ENCODE measurements at places on chromosomes 5 and 9.

DNA sequence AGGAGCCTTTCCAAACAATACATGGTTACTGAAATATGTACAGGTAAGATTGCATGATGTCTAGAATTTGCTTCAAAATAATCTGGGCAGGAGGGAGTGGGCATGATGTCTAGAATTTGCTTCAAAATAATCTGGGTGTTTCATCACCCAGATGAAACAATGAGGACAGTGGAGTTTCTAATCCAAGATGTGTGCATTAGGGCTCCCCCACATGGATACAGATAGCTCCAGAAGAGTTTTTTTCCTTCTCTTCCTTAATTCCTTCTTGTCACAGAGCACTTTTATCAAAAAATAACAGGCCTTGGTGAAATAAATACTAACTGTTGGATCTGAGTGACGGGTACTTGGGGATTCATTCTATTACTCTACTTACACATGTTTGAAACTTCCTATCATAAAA is 14.9 kb downstream of the ATOX1 start:
- no peaks in the 10 kb centered on the region for H3K27me3 ChIP-seq
- peaks cover 39% of the 10 kb centered on the region for H3K36me3 ChIP-seq
- no peak overlapping the region for H3K4me3 ChIP-seq
- H3K27ac ChIP-seq: no peak overlapping the region

DNA sequence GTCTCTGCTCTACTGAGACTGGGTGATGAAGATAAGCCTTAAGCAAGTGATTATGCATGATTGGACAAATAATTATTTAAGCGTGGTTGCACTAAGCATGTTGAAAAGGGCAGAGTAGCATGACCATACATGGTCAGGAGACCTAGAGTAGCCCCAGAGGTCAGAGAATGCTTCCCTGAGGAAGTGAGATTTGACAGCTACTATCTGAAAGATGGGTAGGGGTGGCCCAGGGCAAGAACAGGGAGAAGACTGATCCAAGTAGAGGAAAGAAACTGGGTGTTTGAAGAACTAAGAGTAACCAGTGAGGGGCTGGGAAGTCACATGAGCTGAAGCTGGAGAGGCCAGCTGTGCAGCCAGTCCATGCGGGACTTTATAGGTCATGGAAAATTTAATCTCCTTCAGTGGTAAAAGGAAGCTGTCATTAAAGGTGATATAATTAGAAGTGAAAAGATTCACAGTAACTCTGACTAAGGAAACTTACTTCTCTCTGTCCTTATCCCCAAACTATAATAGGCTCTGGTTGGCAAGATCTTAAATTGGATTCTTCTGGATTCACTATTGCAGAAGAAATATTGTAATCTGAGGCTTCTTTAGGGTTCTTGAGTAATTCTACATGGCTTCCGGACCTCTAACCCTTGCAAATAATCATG is 35.2 kb downstream of the YIPF5 start:
- H3K4me3 ChIP-seq: no peak overlapping the region
- no peak for DNase-seq
- peaks cover 9% of the 10 kb centered on the region for H3K27me3 ChIP-seq
- H3K36me3 ChIP-seq: no peaks in the 10 kb centered on the region

DNA sequence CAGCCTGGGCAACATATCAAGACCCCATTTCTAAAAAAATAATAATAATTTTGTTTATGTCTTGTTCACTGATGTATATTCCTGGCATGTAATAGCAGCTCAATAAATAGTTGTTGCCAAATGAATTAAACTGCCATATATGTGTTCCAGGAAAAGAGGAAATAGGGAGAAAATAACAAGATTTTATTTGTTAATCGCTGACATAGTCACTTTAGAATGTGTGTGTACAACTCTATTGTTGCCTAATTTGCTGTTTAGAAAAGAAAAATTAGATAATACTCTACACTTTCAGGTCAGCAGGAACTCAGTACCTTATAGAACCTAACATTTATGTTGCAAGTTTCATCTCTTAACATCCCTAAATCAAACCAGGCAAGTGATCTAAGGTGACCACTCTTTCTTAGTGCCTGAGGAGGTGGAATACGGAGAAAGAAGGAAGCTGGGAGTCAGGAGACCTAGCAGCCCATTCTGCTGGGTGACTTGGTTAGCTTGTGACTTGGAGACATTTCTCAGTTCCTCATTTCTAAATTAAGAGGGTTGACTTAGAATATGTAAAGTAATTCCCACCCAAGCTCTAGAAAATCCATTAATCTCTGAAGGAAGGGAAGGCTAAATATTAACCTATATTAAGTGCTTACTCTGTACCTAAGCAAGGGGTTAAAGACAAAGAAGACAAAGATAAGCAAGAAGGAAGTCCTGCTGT is 110.3 kb upstream of the IQGAP2 start:
- H3K4me1 ChIP-seq: peaks cover 8% of the 10 kb centered on the region
- H3K36me3 ChIP-seq: no peaks in the 10 kb centered on the region
- peaks cover 12% of the 10 kb centered on the region for H3K27me3 ChIP-seq
- no peak for DNase-seq
- H3K27ac ChIP-seq: no peak overlapping the region

DNA sequence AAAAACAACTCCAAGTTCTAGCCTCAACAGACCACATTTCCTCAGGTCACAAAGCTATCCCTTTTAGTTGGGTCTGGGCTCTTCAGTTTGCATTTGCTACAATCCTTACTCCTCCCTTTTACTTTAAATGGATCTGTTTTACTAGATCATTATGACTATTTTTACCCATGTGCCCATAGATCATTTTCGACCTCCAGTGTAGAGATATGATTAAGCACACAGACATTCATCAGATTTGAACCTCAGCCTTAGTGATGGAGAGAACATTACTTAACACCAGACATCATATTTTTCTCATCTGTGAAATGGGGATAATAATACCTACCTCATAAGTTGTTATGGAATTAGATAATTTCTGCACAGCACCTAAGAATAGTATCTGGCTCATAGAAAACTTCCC is 141.9 kb downstream of the NPR3 start:
- no peak for DNase-seq
- no peak overlapping the region for H3K4me3 ChIP-seq

- no peak overlapping the region for H3K4me3 ChIP-seq
- peaks cover 54% of the 10 kb centered on the region for H3K36me3 ChIP-seq
- H3K4me1 ChIP-seq: peaks cover 4% of the 10 kb centered on the region
- DNase-seq: no peak
Observed at GRCh38 chr9:97651646-97652045, 18.0 kb downstream of the NCBP1 start.

- H3K27ac ChIP-seq: peak overlapping the region; percentile 83
- H3K36me3 ChIP-seq: peaks cover 48% of the 10 kb centered on the region
- no peaks in the 10 kb centered on the region for H3K27me3 ChIP-seq
- H3K4me1 ChIP-seq: peaks cover 35% of the 10 kb centered on the region
- peak overlapping the region; percentile 46 for H3K4me3 ChIP-seq
- peak; percentile 63 for DNase-seq
Observed at GRCh38 chr9:136901516-136902258, 15.4 kb downstream of the TRAF2 start.

DNA sequence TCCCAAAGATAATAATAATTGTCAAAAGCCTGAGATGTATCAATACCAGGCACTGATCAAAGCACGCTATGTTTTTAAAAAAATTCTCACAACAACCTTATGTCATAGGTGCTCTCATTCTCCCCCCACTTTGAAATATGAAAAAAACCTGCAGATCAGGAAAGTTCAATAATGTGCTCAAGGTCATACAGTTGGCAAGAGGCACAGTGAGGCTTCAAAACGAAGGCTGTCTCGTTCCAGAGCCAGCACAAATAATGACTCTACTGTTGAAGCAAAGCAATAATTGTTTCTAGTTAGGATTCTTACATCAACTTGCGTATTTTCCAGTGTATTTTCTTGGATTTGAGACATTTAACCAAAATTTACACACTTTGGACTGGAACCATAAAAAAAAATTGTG is 88.3 kb downstream of the RAB3C start:
- no peaks in the 10 kb centered on the region for H3K27me3 ChIP-seq
- no peak overlapping the region for H3K4me3 ChIP-seq
- no peaks in the 10 kb centered on the region for H3K36me3 ChIP-seq
- H3K4me1 ChIP-seq: no peaks in the 10 kb centered on the region
- no peak for DNase-seq

GRCh38 chr5:141785135-141785534 is 93.1 kb downstream of the PCDH1 start:
- peaks cover 17% of the 10 kb centered on the region for H3K27me3 ChIP-seq
- no peak for DNase-seq
- no peak overlapping the region for H3K4me3 ChIP-seq
- no peak overlapping the region for H3K27ac ChIP-seq

DNA sequence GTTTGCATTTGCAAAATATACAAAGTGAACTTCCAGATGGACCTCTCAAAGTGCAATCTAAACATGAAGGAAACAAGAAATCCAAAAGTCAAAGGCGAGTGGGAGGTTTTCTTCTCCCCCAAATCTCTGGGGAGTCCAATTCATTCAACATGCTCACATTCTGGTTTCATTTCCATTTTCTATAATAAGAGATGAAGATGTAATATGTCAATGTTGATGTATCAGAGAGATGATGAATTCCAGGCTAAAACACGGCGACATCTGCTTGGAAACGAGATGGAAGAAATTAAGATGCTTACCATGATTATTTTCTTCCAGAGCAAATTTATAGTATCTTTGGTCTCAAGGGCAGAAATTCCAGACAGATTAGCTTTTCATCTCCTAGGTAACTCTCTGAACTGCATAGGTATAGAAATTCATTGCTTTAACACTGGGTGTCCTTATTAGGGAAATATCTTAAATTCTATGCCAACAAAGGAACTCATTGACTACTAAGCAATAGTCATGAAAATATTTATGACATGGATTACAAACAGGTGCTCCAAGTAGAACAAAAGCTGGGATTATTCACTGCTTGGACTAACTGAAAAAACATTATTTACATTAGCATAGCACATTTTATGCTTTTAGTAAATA is 287.9 kb downstream of the SEC61B start:
- H3K27ac ChIP-seq: no peak overlapping the region
- H3K4me1 ChIP-seq: no peaks in the 10 kb centered on the region
- H3K27me3 ChIP-seq: peaks cover 11% of the 10 kb centered on the region
- no peaks in the 10 kb centered on the region for H3K36me3 ChIP-seq

DNA sequence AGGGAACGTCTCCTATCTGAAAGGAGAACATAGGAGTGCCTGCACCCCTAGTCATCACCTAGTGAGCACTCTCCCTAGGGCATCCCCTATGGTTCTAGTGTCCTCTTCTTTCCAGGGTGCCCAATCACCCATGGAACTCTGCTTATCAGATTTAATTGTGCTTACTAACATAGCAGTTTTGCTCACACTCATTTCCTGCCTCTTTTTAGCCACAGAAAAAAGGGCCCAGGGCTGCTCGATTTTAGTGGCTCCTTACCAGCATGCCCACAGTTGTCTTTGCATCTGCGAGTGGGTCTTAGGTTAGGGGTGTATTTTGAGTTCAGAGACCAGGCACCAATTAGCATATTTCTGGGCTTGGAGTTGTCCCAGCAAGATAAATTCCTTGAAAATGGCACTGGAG is 1110.2 kb downstream of the TAF11L14 start:
- peak overlapping the region; percentile 85 for H3K4me3 ChIP-seq
- peaks cover 27% of the 10 kb centered on the region for H3K36me3 ChIP-seq
- peak overlapping the region; percentile 92 for H3K27ac ChIP-seq
- DNase-seq: peak; percentile 29
- no peaks in the 10 kb centered on the region for H3K27me3 ChIP-seq
- peaks cover 53% of the 10 kb centered on the region for H3K4me1 ChIP-seq

DNA sequence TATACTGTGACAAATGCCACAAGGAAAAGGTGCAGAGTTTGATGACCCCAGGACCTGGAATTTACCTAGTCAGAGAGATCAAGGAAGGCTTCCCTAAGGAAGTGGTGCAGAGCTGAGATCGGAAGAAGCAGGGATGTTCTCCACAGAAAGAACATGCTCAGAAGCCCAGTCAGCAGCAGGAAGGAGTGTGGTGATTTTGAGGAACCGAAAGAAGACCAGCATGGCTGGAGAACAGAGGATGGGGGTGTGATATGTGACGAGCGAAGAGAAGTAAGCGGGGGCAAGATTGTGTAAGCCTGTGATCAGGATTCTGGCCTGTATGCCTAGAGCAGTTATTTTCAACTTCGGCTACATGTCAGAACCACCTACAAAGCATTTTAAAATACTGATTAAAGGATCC is 18.7 kb upstream of the PIK3R1 start:
- no peaks in the 10 kb centered on the region for H3K4me1 ChIP-seq
- H3K36me3 ChIP-seq: no peaks in the 10 kb centered on the region
- H3K27ac ChIP-seq: no peak overlapping the region
- H3K4me3 ChIP-seq: no peak overlapping the region

GRCh38 chr5:50964746-50965653 is 298.6 kb downstream of the PARP8 start:
- no peaks in the 10 kb centered on the region for H3K36me3 ChIP-seq
- H3K27me3 ChIP-seq: peaks cover 69% of the 10 kb centered on the region
- DNase-seq: no peak
- H3K27ac ChIP-seq: no peak overlapping the region
- peaks cover 56% of the 10 kb centered on the region for H3K4me1 ChIP-seq

DNA sequence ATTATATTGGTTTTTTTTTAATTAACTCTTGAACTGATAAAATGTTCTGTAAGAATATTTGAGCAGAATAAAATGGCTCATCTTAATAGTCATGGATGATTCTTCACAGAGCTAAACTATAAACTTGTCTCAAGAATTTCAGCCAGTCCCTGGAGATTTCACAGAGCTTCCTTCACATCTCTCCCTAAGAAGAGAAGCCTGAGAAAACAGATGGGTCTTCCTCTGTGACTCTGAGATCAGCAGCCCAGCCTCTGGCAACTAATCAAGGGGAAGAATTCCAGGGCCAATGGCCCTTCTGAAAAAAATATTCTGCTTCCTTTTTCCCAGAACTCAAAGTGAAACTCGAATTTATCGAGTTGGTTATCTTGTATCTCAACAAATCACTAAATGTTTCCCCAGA is 122.2 kb upstream of the ITGA1 start:
- H3K27me3 ChIP-seq: peaks cover 14% of the 10 kb centered on the region
- no peak overlapping the region for H3K27ac ChIP-seq
- no peaks in the 10 kb centered on the region for H3K36me3 ChIP-seq
- H3K4me3 ChIP-seq: no peak overlapping the region
- DNase-seq: no peak

GRCh38 chr5:155064580-155064979 is 51.0 kb downstream of the KIF4B start:
- H3K27me3 ChIP-seq: no peaks in the 10 kb centered on the region
- H3K36me3 ChIP-seq: no peaks in the 10 kb centered on the region
- H3K27ac ChIP-seq: no peak overlapping the region
- H3K4me1 ChIP-seq: no peaks in the 10 kb centered on the region
- DNase-seq: no peak

DNA sequence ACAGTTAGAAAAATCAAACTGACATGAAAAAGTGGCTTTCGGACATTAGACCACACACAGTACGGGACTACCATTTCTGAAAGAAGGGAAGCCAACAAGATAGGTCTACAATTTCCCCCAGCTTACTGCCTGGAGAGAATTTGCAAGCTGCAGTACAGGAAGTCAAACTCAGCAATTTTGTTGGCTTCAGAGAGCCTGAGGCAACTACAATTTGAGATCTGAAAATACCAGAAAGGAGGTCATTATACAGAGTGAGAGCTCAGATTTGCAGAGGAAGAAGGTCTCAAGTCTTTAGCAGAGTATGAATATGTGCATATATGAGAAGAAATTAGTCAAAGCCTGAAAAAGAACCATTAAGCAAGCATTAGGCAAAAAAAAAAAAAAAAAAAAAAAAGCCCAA is 83.0 kb downstream of the OXCT1 start:
- H3K27me3 ChIP-seq: no peaks in the 10 kb centered on the region
- H3K4me1 ChIP-seq: no peaks in the 10 kb centered on the region
- DNase-seq: no peak
- no peak overlapping the region for H3K4me3 ChIP-seq
- peaks cover 25% of the 10 kb centered on the region for H3K36me3 ChIP-seq

Data from activated CD8-positive, alpha-beta T cell treated with anti-CD3 and anti-CD28 coated beads, Interleukin-2, amount 10 ng/mL, durations not matched to agents 7 days and 5 days (primary cell).